ENCODE measurements at places on chromosomes 3 and 15.

DNA sequence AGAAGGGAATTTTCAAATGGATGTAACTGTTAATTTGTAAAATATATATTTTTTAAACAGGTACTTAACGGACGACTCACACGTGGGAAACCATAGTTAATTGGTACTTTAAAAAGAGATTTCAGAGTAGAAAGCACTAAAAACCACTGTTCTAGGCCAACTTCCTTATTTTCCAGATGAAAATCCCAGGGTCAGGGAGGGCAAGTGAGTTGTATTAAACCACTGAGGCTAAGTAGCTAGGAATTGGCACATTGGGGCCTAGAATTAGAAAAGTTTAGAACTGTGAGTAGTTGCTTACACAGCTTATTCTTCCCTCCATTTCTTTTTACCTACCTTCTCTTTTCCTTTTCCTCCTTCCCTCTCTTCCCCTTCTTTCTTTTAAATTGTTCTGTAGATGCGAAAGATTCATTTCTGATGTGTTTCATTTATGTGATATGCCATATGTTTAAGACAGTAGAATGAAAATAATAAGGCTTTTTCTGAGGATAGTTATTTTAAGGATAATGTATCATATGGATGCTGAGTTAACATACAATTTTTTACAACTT lies 4.1 kb upstream of the UTS2B start:
- no peak for DNase-seq

DNA sequence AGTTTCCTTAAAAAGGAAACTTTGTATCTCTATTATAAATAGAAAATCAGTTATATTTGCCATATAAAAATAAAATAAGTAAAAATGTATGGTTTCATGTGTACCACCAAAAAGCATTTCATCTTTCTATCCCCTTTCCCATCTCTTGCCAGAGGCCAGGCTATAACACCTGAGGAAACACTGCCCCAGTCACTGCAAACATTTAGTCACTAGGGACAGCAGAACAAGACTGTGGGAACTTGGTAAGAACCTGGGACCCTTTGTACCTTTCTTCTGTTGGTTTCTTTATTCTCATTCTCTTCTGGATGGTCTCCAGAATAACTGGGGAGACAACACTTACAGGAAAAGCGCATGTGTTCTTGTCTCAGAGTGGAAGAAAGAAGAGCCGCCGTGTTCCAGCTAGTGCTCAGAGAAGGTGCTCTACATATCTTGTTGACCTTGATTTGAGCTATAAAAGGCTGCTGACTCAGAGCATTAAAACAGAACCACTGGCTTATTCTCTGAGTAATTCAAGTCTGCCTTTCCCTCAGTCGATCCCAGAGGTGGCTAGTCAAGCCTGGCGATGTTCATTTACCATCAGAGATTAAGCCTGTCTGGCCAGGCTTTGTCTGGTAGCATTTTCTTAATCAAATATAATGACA lies 361.6 kb downstream of the RBMS3 start:
- no peak for DNase-seq

GRCh38 chr15:67504796-67505195 lies 16.1 kb upstream of the C15orf61 start:
- no peak for DNase-seq

GRCh38 chr3:197322149-197322548 lies 23.7 kb upstream of the DLG1 start:
- no peak for DNase-seq

GRCh38 chr3:5768281-5768945 lies 580.9 kb downstream of the EDEM1 start:
- no peak for DNase-seq

DNA sequence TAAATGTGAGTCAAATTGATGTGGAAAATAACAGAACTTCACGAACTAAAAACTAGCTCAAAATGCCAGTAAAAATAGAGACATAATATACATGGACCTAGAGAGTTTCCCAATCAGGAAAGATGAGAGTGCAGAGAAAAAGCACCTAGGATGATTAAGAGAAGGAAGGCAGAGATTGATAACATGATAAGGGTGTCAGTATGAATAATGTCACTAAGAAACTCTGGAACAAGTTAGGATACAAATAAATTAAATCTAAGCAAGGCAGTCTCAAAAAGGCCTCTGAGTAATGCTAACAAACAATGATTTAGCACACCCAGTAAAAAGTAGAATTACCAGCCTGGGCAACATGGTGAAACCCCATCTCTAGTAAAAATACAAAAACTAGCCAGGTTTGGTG lies 304.7 kb upstream of the DPPA4 start:
- DNase-seq, result no peak

Measured in NCI-H748 treated with DMSO at 0.1 percent for 48 hours (cell line).